ENCODE measurements at places on chromosomes 7 and 10.

- DNase-seq = no peak
Measured at GRCh38 chr7:66928388-66928787, 7.4 kb downstream of the TMEM248 start.

DNA sequence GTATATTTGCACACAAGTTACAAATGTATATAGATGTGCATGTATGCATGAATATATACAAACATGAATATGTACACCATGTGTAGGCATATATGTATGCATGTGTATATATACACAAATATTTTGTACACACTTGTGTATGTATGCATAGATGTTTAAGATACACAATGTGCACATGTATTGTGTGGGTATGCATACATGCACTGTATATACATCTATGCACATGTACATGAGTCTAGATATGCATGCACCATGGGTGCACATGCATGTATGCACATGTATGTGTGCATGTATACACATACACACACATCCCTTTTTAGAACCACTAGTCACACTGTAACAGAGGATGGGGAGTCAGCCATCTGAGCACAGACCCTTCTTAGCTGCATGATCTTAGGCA lies 249.4 kb downstream of the COBL start:
- no peak for DNase-seq

DNA sequence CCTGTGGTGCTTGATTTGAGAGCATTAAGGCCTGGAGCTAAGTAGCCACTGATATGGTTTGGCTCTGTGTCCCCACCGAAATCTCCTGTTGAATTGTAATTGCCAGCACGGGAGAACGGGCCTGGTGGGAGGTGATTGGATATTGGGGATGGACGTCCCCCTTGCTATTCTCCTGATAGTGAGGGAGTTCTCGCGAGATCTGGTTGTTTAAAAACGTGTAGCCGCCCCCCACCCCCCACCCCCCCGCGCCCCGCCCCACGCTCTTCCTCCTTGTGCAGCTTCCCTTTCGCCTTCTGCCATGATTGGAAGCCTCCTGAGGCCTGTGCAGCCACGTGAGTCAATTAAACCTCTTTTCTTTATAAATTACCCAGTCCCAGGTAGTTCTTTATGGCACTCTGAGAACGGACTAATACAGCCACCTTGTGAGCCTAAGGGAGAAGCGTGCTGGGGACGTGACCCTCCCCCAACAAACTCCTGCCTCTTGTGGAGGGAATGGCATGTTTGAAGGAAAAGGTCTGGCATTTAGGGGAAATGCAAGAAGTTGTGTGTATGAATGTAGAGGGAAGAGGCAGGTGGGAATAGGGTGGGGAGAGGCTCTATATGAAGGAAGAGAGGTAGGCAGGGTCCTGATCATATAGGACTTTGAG lies 118.0 kb upstream of the KMT2C start:
- no peak for DNase-seq

DNA sequence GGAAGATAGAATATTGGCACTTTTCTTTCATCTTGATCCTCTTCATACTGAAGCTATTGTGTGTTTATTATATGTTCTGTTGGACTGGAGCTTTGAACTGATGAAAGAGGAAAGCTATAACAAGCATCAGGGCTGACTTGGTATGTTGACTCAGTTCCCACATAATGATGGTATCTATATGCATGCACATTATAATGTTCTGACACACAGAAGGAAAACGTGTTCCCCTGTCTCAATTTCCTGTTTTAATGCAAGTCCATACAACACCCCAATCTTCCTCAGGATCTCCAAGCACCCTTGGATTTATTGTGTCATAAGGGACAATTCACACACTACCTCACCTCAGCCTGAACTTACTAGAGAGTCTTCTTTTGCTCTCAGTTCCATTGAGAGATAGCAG lies 8.3 kb upstream of the WASL start:
- no peak for DNase-seq

- DNase-seq = no peak
Measured at GRCh38 chr7:4014346-4015050, 667.6 kb upstream of the FOXK1 start.

DNA sequence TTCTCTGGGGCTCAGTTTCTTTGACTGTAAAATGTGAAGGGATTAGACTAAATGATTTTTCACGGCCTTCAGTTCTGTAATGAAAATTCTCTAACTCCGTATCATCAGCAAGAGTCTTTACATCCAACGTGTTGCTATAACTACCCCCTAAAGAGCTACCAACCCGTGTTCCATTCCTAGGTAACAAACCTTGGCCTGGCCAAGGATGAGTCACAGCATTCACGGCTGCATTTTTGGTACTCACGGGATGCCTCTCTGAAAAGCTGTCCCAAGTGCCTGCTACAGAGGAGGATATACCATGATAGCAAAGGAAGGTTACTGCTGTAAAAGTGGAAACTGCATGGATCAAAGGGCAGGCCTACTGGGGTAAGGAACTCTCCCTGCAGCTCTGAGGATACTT lies 5.9 kb downstream of the LRRC4 start:
- DNase-seq = no peak

DNA sequence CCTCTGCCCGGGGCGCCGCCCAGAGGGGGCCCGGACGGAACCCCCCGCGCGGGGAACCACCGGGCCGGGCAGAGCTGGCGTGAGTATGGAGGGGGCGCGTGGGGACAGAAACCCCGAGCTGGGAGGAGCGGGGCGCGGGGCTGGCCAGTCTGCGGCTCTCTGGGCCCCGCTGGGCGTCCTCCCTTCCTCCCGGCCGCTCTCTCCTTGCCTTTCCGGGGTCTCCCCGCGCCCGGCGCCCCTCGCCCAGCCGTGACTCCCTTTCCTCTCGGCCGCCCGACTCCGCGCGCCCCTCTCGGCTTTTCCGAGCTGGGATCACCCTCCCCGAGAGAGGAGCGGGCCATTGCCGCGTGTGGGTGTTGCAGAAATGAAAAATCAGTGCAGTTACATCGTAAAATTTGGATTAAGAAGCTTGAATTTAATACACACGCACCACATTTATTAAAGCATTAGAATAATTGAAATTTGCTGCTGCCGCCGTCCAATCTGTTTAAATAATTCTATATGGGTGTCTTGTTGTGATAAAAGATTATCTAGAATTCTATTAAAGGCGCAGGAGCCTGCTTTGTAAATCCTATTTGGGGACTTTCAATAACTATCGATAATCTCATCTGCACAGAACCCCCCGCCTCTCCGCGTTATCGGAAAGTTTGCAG lies 9.1 kb downstream of the UNCX start:
- DNase-seq = no peak

DNA sequence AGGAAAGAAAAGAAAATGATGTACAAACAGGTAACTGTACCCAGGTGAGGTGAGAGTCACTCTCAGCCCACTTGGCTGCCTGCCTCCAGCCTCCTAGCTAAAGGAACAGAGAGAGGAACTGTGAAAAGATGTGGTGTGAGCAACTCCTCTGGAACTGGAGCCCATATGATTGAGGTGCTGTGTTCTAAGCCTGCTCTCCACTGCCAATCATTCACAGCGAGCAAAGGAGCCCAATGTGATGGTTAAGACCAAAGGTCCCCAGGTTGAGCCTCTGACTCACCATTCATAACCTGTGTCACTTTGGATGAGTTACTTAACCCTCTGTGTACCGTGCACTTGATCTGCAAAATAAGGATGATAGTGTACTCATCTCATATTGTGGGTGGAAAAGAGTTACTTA lies 868.1 kb upstream of the AUTS2 start:
- DNase-seq = no peak

- no peak for DNase-seq
Measured at GRCh38 chr7:81135324-81135723, 216.5 kb upstream of the SEMA3C start.

GRCh38 chr7:55556031-55556430 lies 16.3 kb downstream of the VOPP1 start:
- no peak for DNase-seq

DNA sequence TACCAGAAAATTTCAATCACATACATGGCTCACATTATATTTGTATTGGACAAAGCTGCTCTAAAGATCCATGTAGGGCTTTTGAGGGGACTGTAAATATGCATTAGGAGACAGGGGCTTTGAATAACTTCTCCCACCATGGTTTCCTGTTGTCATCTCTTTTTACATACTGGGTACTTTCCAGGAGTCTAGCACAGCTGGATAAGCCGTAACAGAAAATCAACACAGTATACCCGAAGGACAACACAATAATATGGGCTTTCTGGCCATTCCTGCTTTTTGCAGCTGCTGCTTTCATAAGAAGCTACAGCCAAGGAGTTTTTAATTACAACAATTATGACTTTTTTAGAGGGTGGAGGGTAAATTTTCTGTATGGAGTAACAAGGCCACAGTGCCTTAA lies 63.4 kb upstream of the SRPK2 start:
- DNase-seq = no peak

DNA sequence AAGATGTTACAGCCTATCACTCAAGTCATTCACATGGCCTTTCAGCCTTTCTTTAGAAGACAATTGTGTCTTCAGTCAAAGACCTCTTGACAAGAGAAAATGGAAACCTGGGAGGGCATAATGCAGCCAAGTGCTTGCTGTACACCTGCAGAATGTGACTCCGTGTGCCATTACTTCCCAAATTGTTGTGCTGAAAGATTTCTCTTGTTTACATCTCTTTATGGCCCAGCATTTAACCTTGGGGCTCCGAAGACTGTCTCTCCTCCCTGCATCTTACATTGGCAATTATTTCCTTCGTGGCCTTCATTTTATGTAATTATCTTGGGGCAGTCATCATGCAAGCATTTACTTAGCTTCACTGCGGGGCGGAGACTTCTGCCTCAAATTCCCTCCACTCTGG lies 287.0 kb downstream of the TCF7L2 start:
- DNase-seq = no peak

- DNase-seq = no peak
Measured at GRCh38 chr7:158804335-158804734, 25.0 kb downstream of the ESYT2 start.

- no peak for DNase-seq
Measured at GRCh38 chr10:72740528-72740927, 48.6 kb downstream of the MCU start.

DNA sequence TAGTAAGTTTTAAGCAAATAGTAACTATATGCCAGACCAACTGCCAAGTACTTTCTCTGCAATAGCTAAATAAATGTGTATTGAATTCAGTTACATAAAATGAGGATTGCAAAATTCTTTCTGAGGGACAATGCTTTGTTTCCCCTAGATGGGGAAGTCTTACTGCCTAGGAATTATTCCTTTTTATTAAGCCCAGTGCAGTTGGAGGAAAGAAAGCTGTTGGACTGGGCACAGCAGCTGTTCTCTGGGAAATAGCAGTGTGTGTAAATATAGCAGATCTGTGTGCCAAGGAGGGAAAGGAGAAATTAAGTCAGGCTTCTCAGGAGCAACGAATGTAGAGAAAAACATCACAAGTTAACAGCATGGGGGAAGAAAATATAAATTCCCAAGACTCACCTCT lies 77.1 kb downstream of the SEC23IP start:
- no peak for DNase-seq

- no peak for DNase-seq
Measured at GRCh38 chr7:118836933-118837332, 612.4 kb downstream of the ANKRD7 start.

DNA sequence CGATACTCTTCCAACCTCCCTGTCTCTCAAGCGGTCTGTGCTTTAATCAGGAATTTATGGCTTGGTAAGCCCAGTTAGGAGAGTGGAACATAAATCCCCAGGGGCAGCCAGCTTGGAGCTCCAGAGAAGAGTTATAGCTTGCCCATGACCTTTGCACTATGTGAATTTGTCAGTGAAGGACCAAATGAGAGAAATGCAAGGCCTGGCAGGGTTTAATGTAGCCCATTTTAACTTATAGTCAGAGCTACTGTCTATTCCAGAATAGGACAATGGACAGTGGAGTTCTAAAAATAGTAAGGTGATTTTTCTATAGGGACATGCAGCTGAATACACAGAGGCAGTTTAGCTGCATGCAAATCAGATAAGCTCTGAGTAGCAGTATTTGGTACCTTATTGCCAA lies 142.6 kb upstream of the CAV2 start:
- no peak for DNase-seq

- DNase-seq = no peak
Measured at GRCh38 chr7:50762337-50762736, 20.4 kb downstream of the GRB10 start.

DNA sequence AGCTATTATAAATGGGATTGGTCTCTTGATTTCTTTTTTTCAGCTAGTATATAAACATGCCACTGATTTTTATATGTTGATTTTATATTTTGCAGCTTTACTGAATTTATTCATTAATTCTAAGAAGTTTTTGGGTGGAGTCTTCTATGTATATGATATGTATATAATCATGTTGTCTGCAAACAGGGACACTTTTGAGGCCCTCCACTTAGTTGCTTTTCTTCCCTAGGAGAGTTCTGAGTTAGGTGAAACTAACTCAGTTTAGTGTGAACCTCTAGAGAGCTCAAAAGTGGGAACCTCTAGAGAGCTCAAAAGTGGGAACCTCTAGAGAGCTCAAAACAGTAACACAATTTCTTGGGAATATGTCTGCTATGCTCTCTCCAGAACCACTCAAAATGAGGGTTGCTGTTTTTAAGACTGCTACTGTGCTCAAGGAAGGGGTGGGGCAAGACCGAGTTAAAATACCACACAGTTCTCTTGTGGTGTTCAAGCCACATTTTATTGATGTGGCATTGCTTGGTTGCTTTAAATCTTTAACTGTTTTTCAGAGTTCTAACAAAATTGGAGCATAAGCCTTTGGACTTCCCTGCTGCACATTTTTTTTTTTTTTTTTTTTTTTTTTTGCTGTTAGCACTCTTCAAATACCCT lies 13.2 kb downstream of the CCDC7 start:
- DNase-seq = no peak

DNA sequence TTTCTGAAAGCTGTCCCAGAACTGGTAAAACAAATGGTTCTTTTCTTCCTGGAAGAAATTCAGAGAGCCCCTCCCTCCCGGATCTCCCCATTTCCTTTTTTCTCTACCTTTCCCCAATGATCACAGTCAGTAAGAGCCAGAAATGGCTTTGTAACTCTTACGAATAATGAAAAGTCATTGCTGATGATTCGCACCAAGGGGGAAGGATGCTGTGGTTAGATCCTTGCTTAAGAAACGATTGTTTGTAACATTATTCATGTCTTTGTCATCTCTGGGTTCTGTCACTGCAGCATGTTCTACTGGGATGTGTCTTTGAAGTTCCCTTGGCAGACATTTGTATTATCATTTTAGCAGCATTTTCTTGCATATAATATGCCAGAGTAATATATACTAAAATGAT lies 138.9 kb downstream of the CACNB2 start:
- DNase-seq = no peak

GRCh38 chr7:99016196-99016595 lies 127.7 kb downstream of the SMURF1 start:
- DNase-seq = no peak

DNA sequence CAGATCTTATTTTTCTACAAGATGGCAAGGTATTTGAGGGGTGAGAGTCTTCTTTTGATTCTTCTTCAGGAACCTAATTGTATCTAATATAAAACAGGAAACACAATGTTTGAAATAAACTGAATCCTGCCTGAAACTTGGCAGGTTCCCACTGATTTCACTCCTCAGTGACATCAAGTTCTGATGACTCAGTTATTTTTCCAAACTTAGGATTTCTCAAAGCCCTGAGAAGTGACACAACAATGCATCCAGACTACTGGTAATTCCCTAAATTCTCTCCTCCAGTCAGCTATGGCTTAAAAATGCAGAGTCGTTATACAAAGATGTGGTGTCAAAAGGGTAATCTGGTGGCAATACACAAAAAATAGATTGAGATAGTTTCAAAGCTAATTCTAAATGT lies 80.9 kb downstream of the ABLIM1 start:
- no peak for DNase-seq

Data from germinal center (tissue), 1 donor.